ENCODE measurements at places on chromosomes 16 and 17.

GRCh38 chr17:22305356-22306071 is 613.2 kb downstream of the KCNJ18 start:
- DNase-seq = no peak

GRCh38 chr17:77320044-77320440 is 179.3 kb downstream of the SEC14L1 start:
- DNase-seq = peak; percentile 58

DNA sequence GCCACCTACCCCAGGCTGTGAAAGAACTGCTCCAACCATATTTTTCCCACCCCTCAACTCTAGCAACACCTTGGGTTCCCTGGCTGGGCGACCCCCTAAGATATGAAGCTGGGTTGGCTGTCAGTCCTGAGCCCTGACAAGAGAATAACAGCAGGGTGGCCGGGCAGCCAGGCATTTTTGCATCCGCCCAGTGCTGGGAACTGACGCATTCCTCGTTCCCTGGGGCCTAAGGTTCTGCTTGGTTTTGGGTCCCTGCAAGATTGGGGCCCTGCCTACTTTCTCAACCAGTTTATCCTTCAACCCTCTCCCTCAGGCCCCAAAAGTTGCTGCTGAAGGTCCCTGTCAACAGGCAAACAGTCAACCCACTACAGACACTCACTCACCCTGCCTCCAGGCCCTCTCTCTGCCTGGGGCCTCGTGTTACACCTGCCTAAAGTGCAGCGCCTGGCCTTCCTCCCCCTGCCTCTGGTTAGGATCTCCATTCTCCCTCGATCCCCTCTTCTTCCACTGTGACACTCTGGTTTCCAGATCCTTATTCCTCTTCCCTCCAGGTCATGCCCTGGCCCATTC is 151.5 kb downstream of the STX8 start:
- DNase-seq = no peak

GRCh38 chr17:79412886-79413390 is 197.9 kb downstream of the RBFOX3 start:
- no peak for DNase-seq

- DNase-seq = no peak
These were observed 12.5 kb downstream of the MBTPS1 start for GRCh38 chr16:84104231-84104630.

- peak; percentile 90 for DNase-seq
These were observed 68.4 kb downstream of the CMC2 start for GRCh38 chr16:80938004-80938878.

- DNase-seq = no peak
These were observed 180.9 kb downstream of the HS3ST3A1 start for GRCh38 chr17:13420878-13421277.

- no peak for DNase-seq
These were observed 26.3 kb downstream of the SMURF2 start for GRCh38 chr17:64635647-64636305.

- no peak for DNase-seq
These were observed 86.9 kb downstream of the RBBP6 start for GRCh38 chr16:24626256-24626655.

DNA sequence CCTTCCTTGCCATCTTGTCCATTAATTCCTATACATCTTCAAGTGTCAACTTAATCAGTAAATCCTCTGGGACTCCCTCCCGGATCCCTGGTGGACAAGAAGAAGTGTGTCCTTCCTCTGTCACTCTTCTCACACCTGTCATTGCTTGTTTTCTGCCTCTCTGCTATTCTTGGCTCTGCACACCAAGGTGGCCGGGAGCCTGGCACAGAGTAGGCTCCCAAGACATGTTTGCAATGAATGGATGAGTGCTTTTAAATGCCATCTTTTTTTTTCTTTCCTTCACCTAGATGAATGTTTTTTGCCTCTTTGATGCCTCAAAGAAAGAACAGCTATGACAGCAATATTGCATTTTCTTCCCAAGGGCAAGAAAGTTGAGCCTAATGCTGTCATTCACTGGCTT is 58.0 kb upstream of the CLEC18A start:
- DNase-seq = no peak

DNA sequence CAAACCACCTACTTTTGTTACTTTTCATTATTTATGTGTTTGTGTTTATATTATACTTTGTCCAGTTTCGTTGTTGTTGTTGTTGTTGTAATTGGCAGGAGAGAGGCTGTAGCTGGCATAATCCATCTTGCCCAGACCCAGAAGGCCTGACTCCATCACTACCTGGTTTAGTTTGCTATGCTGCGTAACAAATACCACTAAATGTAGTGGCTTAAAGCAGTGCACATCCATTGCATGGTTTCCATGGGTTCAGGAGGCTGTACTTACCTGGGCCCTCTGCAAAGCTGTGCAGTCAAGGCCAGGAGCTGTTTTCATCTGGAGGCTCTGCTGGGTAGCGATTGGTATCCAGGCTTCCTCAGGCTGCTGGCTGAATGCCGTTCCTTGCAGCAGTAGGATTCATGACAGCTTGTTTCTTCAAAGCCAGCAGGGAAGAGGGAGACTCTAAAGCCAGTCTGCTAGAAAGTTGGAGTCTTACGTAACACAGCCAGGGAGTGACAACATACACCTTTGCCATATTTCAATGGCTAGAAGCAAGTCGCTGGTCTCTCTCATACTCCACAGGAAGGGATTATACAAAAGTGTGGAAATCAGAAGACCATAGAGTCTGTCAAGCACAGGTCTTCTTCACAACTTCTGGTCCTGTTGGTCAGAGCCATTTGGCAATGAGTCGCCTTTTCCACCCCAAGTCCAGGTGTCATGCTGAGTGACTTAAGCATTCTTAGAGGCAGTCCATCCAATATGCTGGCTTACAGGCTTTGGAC is 41.1 kb downstream of the TNRC6C start:
- DNase-seq = peak; percentile 40

DNA sequence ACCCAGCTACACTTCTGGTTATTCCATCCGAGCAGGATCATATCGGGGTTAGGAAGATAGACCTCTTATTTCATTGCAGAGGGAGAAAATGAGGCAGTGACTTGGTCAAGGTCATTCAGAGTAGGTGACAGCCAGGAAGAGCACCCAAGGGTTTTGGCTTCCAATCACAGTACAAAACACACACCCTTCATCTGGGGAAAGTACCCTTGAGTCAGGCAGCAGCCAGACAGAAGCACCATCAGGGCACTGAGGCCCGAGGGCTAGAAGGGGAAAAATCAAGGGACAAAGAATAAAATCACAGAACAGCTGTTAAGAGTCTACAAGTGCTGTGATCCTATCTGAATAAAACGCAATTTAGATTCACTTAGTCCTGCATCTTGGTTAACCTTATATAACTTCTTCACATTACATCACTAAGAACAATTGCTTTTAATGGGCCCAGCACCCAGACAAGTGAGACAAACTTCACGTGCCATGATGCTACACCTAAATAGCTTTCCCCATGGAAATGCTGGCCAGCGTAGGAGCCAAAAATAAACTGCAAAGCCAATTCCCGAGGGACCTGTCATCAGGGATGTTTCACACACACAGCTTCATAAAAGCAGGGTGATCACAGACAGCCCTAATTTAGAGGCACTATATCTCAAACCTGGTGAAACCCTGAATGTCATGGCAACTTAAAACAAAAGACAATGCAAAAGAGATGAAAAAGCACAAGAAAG is 4.9 kb downstream of the UBE2O start:
- no peak for DNase-seq

DNA sequence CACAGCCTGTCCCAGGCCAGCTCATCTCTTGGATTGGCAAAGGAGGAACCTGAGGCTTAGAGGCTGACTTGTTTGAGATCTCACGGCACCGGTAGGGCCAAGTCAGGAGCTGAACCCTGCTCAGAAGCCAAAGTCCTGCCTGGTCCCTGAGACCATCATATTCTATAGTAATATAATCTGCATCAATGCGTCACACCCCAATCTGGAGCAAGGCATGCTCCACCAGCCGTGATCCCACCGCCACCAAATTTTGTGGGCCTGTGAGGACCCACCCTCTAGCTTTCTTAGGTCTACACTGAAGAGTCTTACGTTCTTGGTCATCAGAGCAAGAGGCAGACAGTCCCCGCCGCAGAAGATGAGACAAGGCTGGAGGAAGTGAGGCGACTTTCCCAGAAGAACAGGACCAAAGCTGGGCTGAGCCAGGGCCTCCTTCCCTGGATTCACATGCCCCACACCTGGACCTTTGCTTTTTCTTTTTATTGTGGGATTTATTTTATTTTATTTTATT is 2.7 kb downstream of the SULT1A1 start:
- DNase-seq = no peak

DNA sequence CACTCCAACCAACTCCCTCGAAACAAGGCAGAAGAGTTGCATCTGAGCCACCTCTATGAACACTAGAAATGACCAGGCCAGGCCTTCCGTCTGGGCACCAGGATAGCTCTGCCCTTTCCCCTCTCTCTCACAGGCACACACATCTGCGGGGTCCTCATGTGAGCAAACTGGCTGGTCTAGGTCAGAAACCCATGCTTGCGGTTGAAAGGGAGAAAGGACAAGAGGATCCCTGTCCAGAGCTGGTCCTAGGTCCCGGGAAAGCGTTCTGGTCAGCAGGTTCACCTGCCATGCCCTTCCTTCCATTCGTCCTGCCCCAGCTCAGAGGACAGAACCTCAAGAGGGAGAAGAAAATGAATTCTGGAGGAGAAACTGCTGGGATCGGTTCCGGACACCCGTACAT is 2.7 kb downstream of the MNT start:
- DNase-seq = no peak

GRCh38 chr16:56411624-56412023 is 13.7 kb downstream of the AMFR start:
- no peak for DNase-seq

- DNase-seq = no peak
These were observed 1.6 kb downstream of the FBXL20 start for GRCh38 chr17:39399791-39400190.

DNA sequence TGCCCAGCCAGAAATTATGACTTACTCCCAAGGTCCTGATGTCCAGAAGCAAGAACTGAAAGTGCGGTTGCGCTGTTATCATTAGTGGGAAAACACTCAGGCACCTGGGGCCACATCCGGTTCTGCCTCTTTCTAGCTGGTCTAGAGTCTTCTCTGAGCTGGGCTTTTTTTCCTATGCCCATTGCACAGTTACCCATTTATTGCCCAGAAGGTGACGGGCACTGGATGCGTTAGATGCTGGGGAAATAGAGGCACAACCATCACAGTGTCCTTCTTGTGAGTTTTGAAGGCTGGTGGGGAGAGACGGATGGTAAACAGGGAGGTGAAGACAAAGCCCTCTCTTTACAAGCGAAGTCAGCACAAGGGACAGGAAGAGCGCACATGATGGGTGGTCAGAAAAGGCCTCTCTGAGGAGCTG is 37.7 kb downstream of the PLCG2 start:
- no peak for DNase-seq

- no peak for DNase-seq
These were observed 180.2 kb upstream of the CACNG5 start for GRCh38 chr17:66654764-66655163.

DNA sequence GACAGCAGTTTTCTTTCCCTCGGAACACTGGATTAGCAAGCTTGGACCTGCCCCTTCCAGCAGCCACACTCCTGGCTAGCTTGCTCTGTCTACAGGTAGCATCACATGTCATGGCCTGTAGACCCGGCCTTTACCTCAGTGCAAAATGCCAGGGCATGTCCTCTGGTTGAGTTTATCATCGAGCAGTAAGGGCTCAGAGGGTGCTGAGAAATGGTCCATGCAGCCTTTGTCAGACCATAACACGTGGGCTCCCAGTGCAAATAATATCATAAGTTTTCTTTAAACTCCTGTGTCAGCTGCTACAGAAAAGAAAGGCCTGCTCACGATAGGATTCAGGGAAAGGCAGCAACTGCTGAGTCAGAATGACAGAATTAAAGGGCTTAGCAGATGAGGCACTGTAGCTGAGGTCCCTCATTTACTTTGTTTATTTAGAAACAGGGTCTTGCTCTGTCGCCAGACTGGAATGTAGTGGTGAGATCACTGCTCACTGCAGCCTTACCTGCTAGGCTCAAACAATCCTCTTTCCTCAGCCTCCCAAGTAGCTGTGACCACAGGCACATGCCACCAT is 8.0 kb upstream of the GNA13 start:
- no peak for DNase-seq

GRCh38 chr17:42795061-42795460 is 3.4 kb downstream of the COA3 start:
- DNase-seq = no peak

DNA sequence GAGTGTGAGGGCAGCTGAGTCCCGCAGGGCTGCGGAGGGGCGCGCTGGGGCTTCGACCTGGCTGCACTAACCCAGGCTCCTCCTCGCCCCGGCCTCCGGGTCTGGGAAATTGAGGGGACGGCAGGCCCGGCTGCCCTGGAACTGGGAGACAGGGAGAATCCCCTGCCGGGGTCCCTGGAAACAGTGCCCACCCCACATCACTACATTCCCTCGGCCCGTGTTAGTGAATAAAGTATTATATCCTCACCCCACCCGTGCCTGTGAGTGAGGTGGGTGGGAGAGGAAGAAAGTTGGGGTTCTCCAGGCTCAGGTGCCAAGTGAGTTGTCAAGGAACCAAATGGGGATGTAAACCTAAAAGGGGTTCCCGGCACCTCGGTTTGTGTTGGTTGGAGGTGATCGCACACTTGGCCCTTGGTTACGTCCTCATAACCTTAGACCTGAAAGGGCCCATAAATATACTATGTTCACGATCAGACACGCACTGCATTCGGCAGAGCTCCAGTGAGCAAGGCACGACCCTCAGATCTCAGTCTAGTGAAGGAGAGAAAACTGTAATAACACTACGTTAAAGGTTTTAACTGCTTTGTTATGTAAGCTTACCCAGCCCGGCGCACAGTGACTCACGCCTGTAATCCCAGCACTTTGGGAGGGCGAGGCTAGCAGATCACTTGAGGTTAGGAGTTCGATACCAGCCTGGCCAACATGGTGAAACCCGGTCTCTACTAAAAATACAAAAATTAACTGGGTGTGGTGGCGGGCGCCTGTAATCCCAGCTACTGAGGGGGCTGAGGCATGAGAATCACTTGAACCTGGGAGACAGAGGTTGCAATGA is 11.2 kb downstream of the ZNF771 start:
- no peak for DNase-seq

GRCh38 chr16:89037261-89038152 is 56.1 kb upstream of the ACSF3 start:
- DNase-seq = peak; percentile 54

- no peak for DNase-seq
These were observed 86.5 kb downstream of the MYH13 start for GRCh38 chr17:10286324-10286723.

GRCh38 chr16:65490286-65490685 is 368.4 kb upstream of the CDH11 start:
- DNase-seq = no peak

DNA sequence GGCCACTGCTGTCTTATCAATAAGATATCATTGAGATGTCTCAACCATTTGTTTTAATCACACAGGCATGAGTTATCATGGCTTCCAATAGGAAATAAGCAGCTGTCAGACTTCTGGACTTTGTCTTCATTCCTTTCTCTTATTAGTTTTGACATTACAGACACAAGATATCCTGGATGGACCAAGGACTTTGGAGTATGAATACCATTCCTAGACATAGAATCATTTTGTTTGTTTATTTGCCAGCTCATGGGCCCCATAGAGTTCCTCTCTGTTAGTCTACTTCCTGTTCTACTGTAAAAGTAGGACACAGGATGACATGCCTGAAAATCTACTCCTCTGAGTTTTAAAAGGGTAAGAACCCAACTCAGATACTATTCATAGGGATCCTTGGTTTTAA is 77.7 kb upstream of the KCNJ16 start:
- DNase-seq = no peak

GRCh38 chr17:58621174-58621573 is 70.7 kb downstream of the TEX14 start:
- no peak for DNase-seq
